ENCODE measurements at places on chromosomes 7 and 10.

- DNase-seq: no peak
These were observed 231.1 kb downstream of the ARHGAP12 start for GRCh38 chr10:31697271-31698180.

- DNase-seq: no peak
These were observed 2.8 kb downstream of the CAMK2G start for GRCh38 chr10:73871295-73872189.

- DNase-seq: no peak
These were observed 16.8 kb downstream of the SVOPL start for GRCh38 chr7:138684340-138684739.

- DNase-seq: no peak
These were observed 674.9 kb upstream of the POM121L12 start for GRCh38 chr7:52360541-52360940.

Measured in NCI-H524 treated with DMSO at 0.1 percent for 48 hours (cell line).